ENCODE measurements at places on chromosomes 1 and 21.

GRCh38 chr1:28340221-28340974 lies 11.6 kb downstream of the MED18 start:
- DNase-seq: no peak

- no peak for DNase-seq
Observed at GRCh38 chr1:63945943-63946342, 172.1 kb downstream of the ROR1 start.

DNA sequence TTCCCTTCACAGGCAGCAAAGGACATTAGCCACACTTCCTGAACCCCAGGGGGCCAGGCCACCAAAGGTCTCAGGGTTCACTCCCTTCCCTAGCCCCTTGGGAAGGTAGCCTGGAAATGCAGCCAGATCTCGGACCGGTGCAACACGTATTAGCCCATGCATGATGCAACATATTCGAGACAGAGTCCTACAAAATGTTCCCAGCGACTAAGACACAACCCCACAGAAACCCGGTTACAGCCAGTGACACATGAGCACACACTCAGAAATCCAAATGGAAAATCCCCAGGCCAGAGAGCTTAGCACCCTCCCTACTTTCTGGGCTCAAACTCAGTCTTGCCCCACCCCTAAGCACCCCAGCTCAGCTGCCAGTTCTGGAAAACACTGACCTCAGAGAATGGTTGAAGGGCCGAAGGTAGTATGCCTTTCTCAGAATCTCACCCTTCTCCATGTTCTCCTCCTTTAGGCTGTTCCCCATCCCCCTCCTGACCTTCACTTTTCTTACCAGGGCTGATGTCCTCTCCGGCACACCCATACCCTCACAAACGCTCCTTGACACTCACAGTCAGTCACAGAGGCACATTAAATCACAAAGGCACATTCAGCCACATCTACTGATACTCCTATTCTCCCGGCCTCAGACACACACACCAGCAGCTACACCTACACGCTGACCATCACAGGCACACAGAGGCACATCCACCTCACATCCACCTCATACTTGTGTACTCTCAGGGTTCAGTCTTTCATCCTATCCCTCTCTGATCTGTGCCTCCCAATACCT lies at the start of gene TSPAN1:
TSPAN1 (plus strand) TSS at position 640 of the 784 bp plus-strand sequence. CDS start 6,021 bp downstream, outside the sequence.
- no peak for DNase-seq

GRCh38 chr1:44114098-44114497 lies 4.5 kb upstream of the KLF17 start:
- DNase-seq: no peak

- DNase-seq: no peak
Observed at GRCh38 chr1:61570191-61570590, 154.8 kb downstream of the TM2D1 start.

- DNase-seq: no peak
Observed at GRCh38 chr1:35561972-35562680, 4.5 kb downstream of the NCDN start.

DNA sequence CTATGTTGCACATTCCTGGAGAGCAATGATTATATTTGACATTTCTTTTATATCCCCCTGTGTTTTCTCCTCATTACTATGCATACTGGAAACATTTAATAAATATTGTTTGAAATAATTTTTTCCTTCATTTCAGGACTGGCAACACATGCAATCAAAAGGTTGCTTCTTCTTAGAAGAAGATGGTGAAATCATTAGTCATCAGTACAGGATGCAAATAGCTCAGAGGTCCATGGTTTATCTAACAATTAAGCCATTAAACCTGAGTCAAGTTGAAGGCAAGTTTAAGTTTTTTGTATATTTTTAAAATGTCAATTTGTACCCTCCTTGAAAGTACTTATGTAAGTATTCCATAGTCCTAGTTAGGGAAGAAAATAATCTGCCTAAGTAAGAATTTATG lies 22.5 kb downstream of the EFCAB7 start:
- DNase-seq: no peak

- no peak for DNase-seq
Observed at GRCh38 chr1:179108644-179109043, 26.8 kb downstream of the TOR3A start.

Measured in cardiac septum (tissue), 1 donor.